ENCODE measurements at places on chromosomes 12 and 14.

- DNase-seq: peak; percentile 51
These were observed 48.4 kb upstream of the FOS start for GRCh38 chr14:75230140-75230792.

GRCh38 chr14:33986804-33987203 lies 35.9 kb upstream of the EGLN3 start:
- no peak for DNase-seq

GRCh38 chr12:119683816-119684215 lies 15.9 kb downstream of the PRKAB1 start:
- DNase-seq: no peak

DNA sequence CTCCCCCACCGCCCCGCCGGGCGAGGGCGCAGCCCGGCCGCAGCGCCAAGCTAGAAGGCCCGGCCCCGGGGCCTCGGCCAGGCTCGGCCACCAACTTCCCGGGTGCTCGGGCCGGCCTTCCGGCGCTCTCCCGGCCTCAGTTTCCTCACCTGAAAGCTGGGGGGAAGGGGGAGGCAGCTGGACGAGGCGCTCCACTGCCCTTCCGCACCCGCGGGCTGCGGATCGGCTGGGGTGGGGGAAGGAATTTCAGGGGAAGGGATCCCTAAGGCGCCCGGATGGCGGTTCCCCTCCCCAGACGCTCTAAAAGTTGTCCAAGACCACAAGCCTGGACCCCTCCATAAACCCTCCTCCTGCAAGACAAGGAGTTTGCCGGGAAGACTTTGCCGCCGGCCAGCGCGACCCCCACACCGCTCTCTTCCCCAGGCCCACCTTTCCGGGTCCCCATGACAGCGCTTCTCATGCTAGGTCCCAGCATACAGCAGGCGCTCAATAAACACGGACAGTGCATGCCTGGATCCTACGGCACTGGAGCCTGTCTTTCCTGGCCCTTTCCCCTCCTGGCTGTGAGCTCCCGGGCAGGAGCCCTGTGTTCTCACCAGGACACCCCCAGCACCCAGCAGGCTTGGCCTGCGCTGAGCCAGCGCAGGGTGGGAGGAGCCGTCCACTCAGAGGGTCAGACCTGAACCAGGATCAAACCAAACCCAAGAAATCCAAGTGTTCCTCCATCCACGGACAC lies 18.1 kb downstream of the BEGAIN start:
- no peak for DNase-seq

- DNase-seq: no peak
These were observed 41.5 kb downstream of the KIF21A start for GRCh38 chr12:39401459-39401858.

DNA sequence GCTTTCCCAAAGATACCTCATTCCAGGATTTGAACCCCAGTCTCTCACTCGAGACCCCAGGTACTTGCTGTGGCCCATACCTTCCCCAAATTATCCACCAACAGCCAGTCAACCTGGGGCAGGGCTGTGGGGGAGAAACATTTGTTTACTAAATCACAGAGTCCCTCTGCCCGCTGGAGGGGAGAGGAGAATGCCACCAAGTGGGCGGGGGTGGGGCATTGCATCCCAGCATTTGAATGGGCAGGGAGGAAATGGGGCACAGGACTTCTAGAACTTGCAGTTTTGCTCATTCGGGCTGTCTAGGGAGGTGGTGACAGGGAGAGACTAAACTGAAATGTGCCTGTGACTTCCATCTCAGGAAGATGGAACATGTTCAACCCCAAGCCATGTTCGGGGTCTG lies 10.9 kb upstream of the SERPINA9 start:
- no peak for DNase-seq

DNA sequence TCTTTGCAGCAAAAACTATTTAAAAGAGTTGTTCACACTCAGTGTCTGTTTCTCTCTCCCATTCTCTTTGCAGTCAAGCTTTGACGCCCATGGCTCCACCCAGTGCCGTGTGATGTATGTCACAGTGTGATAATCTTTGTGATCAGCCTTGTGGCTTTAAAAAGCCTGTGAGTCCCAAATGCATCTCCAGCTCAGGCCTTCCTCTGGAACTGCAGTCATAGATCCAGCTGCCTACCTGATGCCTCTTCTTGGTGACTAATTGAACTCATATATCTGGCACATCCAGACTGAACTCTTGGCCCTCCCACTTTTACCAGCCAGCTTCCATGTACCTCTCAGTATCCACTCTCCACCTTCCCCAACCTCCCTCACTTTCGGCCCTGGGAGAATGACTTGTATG lies 182.8 kb upstream of the ARHGAP5 start:
- DNase-seq: no peak

GRCh38 chr12:113422886-113423669 lies 898 bp downstream of the SDSL start:
- no peak for DNase-seq

DNA sequence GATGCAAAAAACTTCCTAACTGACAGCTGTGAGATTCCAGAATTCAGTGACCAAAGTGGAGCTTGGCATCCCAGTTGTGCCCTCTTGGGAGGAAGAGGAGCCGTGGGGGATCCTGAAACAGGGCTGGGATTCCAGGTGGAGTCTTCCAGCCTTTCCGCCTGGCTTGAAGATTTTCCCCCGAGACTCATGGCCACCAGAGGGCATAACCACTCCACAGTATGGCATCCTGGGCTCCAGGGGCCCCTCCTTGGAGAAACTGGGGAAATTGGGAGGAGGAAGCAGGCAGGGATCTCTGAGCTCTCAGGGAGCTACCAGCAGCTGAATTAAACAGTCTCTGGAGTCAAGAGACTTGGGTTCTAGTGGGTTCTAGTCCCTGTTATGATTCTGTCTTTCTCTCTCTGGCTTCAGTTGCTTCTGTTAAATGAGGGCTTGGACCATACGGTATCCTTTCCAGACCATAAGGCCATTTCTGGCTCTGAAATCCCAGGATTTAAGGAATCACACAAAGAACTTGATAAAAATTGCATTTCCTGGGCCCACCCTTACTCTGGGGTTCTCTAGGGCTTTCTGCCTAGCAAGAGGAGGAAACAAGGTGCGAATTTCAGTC lies 2.6 kb upstream of the TAMALIN start:
- DNase-seq: peak; percentile 48

- DNase-seq: no peak
These were observed 25.4 kb upstream of the PELI2 start for GRCh38 chr14:56092763-56093162.

- DNase-seq: no peak
These were observed 28.2 kb downstream of the PTPRQ start for GRCh38 chr12:80472236-80472635.

- no peak for DNase-seq
These were observed 430.0 kb downstream of the ZFP36L1 start for GRCh38 chr14:68362846-68363245.

- DNase-seq: no peak
These were observed 27.6 kb downstream of the ETV6 start for GRCh38 chr12:11677093-11677492.

- no peak for DNase-seq
These were observed 38.2 kb upstream of the OAS1 start for GRCh38 chr12:112868459-112869041.

DNA sequence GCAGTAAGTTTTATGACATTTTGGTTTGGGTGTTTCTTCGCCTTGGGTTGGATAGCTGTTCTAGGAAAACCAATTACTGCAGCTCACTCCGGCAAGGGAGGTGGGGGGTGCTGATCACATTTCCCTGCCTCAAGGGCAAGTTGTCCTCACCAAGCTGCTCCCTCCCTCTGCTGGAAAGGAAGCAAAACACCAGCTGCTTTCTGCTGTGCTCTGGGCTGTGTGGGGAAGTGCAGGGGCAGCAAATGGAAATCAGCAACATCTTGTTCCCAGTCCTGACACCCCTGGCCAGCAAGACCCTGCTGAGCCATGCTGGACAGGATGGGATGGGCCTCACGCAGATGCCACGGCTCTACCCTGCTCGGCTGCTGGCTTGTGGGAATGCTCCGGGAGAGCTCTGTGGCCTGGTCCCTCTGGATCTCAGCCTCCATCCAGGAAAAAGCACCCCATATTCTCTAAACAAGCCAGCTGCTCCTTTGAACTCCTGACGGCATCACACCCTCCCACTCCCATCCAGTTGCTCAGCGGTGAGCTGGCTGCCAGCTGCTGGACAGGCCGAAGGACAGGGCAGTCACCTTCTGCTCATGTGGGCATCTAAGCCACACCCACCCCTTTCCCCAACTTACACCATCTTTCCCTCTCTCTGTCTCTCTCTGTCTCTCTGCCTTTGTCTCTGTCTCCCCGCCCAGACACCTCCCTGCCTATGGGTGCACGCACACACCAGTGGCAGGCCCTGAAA lies 52.4 kb upstream of the EIF5 start:
- no peak for DNase-seq

GRCh38 chr14:58265401-58265800 lies 20.8 kb downstream of the PSMA3 start:
- DNase-seq: no peak

GRCh38 chr14:74907744-74908143 lies 15.3 kb downstream of the RPS6KL1 start:
- no peak for DNase-seq

DNA sequence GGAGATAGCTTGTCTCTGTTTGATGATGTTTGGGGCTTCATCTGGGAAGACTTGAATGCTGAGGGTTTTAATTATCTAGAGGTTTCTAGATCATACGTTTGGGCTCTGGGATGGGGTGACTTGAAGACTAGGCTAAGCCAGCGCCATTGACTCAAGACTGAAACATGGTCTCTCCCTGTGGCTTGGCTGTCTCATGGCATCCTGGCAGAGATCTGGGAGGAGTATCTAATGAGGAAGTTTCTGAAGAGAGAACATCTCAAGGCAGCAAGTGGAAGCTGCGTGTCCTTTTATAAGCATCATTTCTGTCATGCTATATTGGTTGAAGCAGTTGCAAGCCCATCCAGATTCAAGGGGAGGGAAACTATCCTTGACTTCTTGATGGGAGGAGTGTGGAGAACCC lies 104.8 kb downstream of the UNC79 start:
- no peak for DNase-seq

DNA sequence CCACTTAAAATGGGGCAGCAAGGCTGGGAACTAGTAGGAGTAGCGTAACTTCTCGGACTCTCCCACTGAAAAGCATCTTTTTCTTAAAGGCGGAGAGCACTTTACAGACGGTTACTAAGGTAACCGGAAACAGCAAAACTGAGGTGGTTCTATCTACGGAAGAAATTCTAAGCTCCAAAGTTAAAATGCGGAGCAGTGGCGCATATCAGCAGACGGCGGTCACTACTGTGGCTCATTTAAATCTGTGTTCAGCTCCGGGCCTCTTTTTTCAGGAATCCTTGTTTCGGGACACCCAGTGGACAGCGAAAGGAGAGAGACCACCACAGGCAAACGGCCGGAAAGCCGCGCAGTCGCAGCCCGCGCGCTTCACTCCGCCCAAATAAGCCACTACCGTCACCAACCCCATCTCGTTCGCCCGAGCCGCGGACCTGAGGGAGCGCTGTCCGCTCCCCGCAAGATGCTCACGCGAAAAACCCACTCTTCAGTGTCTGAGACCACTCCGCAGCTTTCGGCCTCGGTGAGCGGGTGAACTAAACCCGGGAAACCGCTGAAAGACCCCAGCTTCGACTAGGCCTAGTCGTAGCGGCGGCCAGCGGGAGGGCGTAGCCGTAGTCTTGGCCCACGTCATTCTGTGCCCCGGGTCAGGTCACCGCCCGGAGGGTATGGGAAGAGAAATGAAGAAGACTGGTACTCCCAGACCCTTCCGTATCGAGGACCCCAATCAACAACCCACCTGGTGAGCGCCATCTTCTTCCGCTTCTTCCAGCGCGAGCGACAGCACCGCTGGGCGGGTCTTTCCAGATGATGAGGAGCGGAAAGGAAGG lies at the start of gene SNW1:
Gene SNW1, minus strand, starts transcription at position 776 of the 824 bp plus-strand sequence. Its CDS starts 29 bp downstream, at position 747.
- DNase-seq: peak; percentile 95

GRCh38 chr12:1857086-1857485 lies 36.7 kb downstream of the LRTM2 start:
- no peak for DNase-seq

DNA sequence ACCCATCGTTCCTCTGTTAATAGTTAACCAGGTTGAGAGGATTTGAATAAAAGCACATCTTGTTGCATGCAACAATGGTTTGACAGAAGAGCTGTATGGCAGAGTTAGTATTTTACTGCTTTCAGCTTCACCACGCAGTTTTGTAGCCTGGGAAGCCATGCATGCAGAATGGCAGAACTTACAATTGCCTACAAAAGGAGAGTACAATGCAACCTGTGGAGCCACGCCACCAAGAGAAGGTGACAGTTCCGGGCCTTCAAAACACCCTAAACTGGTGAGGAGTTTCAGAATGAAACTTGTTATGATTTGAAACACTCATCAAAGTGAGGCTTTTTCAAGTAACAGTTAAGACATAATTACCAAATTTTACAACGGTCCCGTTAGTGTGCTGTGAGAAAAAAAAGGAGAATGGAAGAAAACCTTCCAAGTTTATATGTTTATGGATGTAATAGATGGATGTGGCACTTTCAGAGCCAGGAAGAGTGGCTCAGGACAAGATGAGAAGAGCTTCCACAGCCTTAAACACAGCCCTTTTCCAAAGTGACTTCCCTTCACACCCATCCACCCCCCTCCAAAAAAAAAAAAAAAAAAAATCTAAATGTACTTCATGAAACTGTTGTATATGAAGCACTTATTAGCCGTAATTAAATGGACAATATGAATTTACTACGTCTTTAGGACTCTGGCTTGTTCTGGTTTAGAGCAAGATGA lies 158.7 kb downstream of the EGLN3 start:
- no peak for DNase-seq

GRCh38 chr14:106803379-106803778 lies 1277.0 kb downstream of the TMEM121 start:
- no peak for DNase-seq

- no peak for DNase-seq
These were observed 230.3 kb upstream of the PRICKLE1 start for GRCh38 chr12:42819846-42820245.

GRCh38 chr12:26150736-26151450 lies 26.1 kb upstream of the BHLHE41 start:
- no peak for DNase-seq

- DNase-seq: no peak
These were observed 18.5 kb downstream of the CD163 start for GRCh38 chr12:7485095-7485494.

DNA sequence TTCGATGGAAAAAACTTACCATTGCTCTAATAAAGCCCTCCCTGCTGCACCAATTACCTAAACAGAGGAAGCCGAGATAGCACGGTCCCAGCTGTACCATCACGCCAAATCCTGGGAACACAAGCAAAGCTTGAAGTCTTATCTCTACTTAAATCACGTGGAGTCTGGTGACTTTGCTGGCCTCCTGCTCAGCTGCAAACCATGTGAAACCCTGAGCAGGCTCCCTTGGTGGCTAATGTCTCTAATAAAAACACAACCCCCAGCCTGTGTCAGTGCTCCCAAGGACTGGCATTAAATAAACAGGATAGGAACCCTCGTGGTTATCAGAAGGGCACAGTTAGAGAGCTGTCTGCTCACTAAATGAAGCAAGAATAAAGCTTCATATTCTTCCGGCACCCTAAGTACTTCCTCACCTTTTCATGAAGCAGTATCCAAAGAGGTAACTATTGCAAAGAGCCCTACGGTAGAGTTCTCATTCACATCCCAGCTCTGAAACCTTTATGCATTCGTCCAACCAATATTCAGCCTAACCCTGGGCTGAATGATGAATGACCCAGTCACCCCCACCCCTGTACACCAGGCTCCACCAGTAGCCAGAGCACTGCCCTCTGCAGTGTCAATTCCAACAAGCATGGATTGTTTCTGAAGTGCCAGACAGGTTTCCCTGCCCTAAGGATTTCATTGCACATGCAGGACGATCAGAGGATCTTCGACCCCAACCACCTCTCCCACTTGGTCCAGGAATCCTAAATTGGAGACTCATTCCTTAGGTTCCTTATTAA lies 452.7 kb upstream of the TMPO start:
- DNase-seq: no peak

GRCh38 chr12:47828008-47828975 lies 8.6 kb upstream of the HDAC7 start:
- no peak for DNase-seq
